ENCODE measurements at places on chromosomes 5 and 9.

DNA sequence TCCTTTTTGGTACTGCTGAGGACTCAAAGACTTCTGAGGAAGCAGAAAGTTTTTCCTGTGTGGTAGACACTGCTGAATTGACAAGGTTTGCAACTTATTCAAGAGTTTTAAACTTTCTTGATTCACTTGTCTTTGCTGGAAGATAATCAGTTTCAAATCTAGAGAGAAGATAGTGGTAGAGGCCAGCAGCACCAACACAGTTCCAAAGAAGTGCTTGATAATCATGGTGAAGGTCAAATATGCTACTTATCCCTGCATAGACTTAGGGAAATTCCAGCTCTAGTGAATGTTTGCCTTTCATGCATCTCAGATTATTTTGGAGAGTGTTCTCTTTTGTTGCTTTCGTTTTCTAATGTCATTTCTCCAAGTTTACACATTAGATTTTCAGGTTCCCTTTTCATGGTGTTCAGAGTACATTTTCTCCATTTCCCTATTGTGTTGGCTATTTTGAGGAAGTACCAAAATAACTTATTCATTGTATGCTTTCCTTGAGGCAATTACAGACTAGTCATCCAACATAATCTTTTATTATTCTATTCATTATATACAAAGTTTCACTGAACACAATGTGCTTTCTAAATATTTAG, 550 bp downstream of the IFNE start:
- DNase-seq = no peak

DNA sequence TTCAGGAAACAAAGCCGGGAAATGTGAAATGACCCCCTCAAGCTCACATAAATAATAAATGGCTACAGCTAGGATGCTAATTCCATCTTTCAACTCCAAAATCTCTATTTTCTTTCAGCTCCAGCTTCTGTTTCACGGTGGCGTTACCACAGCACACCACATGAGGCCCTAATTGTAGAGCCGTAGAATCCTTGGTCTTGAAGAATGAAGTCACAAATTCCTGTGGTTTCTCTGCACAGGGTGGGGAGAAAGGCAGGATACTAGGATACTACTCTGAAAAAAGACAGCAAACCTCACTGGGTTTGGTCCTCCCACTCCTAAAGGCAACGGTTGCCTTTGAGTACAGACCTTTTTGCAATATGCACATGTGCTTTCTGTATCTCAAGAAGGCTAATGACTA, 13.9 kb upstream of the RARS1 start:
- no peak for DNase-seq

- DNase-seq = no peak
Observed at GRCh38 chr9:95778957-95779356, 96.5 kb upstream of the ERCC6L2 start.

DNA sequence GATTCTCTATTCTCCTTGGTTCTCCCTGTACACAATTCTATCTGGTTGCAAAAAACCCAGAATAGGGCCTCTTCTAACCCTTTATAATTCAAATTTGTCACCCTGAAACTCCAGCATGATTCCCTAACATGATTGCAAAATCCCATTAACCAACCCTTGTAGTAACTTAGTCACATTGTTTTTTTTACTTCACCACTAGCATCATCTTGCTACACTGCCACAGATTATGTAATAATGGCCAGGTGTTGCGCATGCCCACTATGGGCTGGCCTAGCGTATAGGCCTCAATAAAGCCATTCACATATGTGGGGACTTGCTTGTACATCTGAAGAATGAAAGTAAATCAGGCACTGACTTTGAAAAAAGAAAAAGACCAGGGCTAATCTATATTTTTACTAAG, 25.7 kb downstream of the FAM170A start:
- DNase-seq = no peak

- DNase-seq = no peak
Observed at GRCh38 chr9:133951265-133951664, 40.9 kb downstream of the VAV2 start.

GRCh38 chr5:142772446-142773293, 2.5 kb downstream of the ARHGAP26 start:
- no peak for DNase-seq

- no peak for DNase-seq
Observed at GRCh38 chr9:122767817-122768216, 20.9 kb upstream of the OR5C1 start.

DNA sequence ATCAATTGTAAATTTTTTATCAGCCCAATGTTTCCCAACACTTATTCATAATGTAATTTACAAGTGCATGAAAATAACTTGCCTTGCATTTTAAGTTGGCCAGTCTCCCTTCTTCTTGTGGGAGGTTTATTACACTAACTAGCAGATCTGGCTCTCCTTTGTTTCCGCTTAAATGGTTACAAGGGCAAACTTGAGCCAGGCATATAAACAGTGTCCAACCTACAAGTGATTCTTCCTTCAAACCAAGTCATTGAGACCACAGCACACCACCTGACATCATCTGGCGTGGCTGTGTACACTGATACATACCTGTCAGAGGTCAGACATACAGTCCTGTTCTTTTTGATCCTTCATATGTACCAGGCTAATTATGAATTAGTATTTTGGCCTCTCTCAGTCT, 80.1 kb downstream of the ALDH1A1 start:
- DNase-seq = no peak

DNA sequence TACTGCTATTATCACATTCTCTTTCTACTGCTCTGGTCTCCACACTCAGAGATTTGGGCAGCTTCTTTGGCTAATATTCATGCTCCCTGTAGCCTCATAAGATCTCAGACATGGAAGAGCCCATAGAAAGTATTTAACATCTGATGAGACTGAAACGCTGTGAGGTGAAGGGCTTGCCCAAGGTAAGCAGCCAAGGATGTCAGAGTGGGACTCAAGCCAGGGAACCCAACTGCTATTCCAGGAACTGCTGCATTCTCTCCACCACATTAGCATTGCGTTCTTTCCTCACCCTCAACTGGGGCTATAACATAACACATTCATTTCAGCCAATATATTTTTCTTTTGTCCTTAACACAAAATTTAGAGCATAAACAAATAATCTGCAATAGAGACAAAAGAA, 3.8 kb downstream of the ADRB2 start:
- no peak for DNase-seq

- no peak for DNase-seq
Observed at GRCh38 chr5:169706758-169707450, 69.8 kb downstream of the DOCK2 start.

GRCh38 chr9:114424126-114424525, 36.3 kb upstream of the AKNA start:
- no peak for DNase-seq

GRCh38 chr5:50717651-50718050, 51.2 kb downstream of the PARP8 start:
- no peak for DNase-seq

- DNase-seq = no peak
Observed at GRCh38 chr5:78504704-78505677, 143.6 kb downstream of the LHFPL2 start.

DNA sequence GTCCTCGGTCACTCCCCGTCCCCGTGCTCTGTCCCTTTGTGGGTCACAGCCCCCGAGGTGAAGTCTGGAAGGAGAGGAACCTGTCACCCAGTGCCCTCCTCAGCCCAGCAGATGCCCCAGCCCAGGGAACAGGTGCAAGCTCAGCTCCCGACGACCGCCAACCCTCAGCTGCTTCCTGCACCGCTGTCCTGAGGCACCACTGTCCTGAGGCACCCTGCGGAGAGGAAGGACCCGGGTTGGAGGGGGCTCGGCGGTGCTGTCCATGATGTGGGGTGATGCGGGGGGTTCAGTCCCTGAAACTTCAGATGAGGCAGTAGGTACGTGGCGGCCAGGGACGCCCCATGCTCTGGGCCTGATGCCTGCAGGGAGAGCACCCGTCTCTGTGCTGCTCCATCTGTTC, 81.4 kb downstream of the COL5A1 start:
- DNase-seq = no peak

GRCh38 chr5:101806410-101806809, 489.7 kb downstream of the SLCO4C1 start:
- DNase-seq = no peak

- no peak for DNase-seq
Observed at GRCh38 chr9:29241320-29241719, 1668.0 kb upstream of the C9orf72 start.

GRCh38 chr5:34692786-34693185, 36.7 kb downstream of the RAI14 start:
- DNase-seq = no peak

DNA sequence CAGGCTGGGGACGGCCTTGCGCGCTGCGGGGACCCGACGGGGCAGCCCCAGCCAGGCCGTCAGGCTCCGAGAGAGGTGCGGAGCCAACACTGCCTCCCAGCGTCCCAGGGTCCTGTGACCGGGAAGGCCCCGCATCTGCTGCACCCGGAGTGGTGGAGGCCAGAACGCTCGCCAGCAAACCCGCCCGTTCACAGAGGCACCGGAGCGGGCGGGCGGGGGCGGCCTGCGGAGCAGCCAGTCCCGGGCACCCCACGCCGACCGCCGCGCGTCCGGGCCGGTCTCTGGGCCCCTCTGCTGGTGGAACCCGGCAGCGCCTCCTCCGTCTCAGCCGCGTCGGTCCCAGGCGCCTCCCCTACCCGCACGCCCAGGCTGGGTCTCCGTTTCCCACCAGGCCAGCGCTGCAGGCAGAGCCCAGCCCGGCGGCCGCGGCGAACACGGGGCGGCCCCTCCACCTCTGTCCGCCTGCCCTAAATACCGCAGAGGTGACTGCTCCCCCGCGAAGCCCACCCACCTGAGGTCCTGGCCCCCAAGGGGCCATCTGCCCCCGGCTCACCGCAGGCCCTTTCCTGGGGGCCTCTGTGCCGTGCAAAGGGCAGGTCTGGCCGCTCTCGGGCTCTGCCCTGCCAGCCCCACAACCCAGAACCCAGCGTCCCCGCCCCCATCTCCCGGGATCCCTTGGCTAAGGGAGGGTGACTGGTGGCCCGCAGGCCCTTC, 15.9 kb downstream of the EXD3 start:
- DNase-seq = no peak

DNA sequence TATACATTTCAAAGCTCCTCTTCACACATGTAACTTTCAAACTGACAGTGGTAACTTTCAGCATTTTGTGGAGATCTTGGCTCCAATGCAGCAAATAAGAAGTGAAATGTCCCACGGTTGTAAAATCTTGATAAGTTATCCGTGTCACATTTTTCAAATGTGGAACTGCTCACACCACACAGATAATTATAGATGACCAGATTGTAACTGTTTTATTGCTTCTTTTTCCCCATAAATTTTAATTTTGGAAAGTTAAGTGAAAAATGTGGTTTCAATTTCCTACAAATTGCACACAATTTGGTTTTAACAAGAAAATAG, 347.1 kb downstream of the EBF1 start:
- no peak for DNase-seq

DNA sequence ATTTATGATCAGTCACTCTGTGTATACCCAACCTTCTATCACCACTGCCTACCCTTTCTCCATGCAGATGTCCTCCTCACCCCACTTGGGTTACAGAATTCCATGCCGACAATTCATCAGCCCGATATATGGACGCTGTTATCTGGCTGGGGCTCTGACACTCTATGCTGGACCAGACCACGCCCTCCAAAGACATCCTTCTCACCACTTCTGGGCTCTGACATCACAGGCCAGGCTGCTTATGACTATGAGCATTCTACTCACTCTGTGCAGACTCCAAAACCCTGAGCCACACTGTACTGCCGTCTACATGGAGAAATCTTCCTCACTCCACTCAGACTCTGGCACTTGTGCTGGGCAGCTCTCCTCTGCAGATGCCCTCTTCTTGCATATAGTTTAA, 7.6 kb upstream of the AK3 start:
- DNase-seq = no peak

GRCh38 chr9:94933511-94933828, 207.0 kb downstream of the AOPEP start:
- no peak for DNase-seq

DNA sequence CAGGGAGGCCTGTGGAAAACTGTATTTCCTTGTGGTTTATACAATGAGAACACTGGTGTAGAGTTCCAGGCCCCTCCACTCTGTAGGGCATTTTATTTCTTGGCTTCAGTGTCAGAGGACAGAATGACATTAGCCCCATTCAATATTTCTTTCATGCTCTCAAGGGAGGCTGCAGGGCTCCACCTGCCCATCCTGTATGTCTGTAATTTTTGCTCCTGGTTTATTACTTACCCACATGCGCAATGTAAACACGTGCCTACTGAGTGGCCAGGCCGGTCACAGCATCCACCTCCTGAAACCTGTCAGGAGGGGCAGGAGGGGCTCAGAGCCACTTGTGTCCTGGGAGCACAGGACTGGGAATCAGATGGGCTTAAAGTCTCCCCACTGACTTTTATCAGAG, 82.4 kb downstream of the GADD45G start:
- no peak for DNase-seq

DNA sequence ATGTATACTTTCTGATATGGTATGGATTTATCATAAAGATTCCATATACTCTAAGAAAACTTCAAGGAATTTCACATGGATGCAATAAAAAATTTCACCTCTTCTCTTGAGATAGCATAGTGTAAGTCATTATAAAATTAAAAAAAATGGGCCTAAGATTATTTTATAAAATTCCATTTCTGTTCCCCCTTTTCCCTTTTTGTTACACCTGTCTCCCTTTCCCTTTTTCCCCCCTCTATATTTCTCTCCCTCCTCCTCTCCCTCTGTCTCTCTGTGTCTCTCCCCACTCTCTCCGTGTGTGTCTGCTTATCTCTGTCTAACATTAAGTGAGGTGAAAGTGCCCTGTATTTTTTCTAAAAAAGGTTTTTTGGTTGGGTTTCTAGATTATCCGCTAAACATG, 180.2 kb downstream of the NIPBL start:
- DNase-seq = no peak

DNA sequence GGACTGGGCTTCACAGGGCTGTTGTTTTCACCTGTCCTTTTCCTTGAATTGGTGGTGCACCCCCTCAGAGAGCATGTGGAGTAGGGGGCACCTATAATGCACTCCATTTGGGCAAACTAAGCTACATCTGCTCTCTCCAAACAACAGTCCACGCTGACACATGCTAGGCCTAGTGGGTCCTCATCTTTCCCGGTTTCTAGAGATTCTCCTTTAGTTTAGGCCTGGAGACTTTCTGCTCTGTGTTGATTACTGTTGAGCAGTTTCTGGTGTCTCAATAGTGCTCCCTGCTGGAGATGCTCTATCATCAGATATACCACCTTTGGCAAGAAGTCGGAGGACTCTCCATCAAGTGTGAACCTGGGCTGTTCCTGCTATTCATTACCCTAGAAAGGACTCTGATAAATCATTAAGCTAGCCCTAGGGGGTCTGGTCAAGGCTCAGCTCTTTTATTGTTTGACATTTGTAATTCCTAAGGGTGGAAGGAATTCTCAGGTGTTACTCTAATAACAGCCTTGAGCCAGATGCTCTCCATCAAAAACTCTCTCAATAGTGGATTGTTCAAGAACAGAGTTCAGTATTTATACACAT, 64.0 kb upstream of the FYB1 start:
- no peak for DNase-seq

Measured in cortex of kidney (tissue), 1 donor.